T-helper 2 cell treated with Interferon-gamma antibody and Interleukin-4, amounts not matched to agents 5 μg/mL and 100 μg/mL, for 36 hours (primary cell): ENCODE measurements at places on chromosomes 12 and 14.

DNA sequence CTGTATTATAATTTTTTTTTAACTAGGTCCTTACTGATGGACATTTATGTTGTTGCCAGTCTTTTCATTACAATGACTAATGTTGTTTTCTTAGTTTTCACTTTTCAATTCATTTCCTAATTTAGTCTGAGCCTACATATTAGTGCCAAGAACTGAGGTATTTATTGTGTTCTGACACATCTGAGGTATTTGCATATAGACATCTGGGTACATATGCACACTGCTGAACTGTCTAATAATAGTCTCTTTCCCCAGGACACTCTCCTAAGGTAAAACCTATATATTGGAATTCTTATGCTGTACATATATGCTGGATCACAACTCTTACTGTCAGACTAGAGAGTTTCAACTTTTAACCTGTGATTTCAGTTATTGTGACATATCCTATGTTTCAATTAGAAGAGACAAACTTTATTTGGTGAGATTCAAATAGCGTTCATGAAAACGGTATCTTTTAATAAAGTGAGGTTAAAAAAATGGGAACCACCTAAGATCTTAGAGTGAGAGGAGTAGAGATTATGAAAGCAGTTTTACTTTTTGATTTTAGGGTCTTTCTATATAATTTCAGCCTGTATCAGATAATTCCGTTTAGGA, 263.2 kb downstream of the RAD51B start:
- no peak for DNase-seq

GRCh38 chr12:127054531-127054930, 1212.4 kb upstream of the TMEM132C start:
- DNase-seq, result no peak

- no peak for DNase-seq
These were observed 349.7 kb upstream of the DIO2 start for GRCh38 chr14:80560800-80561657.

DNA sequence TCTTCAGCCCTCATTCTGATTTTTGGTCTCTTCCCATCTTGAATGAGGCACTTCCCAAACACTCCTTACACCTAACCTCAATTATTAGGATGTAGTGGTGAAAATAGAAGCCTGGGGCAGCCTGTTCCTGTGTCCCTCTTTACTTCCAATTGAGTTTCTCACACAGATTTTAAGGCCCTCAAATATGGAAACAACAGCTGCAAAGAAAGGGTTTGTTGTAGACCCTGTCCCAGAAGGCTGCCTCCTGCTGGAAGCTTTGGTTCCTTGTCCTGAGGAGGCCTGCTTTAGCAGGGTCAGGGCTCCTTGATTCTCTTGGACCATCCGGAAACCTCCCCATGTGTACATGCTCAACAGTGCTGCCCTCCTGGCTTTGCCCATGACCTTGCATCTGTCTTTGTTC, 101.3 kb downstream of the TGFB3 start:
- no peak for DNase-seq

- DNase-seq, result peak; percentile 97
These were observed at the start of gene PARP2 for GRCh38 chr14:20343092-20343861. Gene PARP2, plus strand, starts transcription at chr14:20343635. Its CDS starts 7 bp downstream, at chr14:20343642.

DNA sequence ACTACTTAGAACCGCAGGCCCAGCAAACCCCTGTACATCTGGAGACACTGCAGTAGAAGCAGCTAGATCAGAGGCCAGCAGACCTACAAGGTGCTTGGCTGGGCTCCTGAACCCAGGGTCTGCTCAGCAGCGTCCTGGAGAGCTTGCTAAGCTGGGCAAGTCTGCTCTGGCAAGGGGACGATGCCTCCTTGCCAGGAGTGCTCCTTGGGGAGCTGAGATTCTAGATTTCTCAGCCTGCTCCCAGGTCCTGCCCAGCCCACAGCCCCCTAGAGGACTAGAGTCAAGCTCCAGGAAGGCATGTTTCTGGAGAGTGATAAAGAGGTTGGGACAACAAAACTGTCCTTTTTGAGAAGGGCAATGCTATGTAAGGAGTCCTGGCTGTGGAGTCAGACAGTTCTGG, 60.3 kb downstream of the HSPB8 start:
- DNase-seq, result no peak

- DNase-seq, result no peak
These were observed 496.4 kb downstream of the TMTC2 start for GRCh38 chr12:83183132-83183531.

- DNase-seq, result no peak
These were observed 2.7 kb downstream of the ANKRD33 start for GRCh38 chr12:51890511-51891171.
